ENCODE measurements at places on chromosomes 12 and 14.

DNA sequence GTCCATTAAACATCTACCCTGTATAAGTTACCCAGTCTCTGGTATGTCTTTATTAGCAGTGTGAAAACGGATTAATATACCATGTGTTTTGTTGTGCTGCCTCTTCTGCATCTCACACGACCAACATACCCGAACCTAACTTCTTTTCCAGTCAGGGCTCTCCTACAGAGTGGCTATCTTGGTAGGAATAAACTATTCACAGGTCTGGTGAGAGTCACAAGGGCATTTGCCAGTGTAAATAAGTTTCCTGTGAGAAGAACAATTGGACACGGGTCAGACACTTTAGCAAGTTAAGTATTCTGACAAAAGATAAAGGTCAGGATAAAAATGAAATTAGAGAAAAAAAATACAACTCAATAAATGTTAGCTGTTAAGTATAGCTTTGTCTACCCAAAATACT, 60.9 kb downstream of the MYF5 start:
- DNase-seq = no peak

GRCh38 chr14:56810836-56811592, 735 bp upstream of the OTX2 start:
- no peak for DNase-seq

DNA sequence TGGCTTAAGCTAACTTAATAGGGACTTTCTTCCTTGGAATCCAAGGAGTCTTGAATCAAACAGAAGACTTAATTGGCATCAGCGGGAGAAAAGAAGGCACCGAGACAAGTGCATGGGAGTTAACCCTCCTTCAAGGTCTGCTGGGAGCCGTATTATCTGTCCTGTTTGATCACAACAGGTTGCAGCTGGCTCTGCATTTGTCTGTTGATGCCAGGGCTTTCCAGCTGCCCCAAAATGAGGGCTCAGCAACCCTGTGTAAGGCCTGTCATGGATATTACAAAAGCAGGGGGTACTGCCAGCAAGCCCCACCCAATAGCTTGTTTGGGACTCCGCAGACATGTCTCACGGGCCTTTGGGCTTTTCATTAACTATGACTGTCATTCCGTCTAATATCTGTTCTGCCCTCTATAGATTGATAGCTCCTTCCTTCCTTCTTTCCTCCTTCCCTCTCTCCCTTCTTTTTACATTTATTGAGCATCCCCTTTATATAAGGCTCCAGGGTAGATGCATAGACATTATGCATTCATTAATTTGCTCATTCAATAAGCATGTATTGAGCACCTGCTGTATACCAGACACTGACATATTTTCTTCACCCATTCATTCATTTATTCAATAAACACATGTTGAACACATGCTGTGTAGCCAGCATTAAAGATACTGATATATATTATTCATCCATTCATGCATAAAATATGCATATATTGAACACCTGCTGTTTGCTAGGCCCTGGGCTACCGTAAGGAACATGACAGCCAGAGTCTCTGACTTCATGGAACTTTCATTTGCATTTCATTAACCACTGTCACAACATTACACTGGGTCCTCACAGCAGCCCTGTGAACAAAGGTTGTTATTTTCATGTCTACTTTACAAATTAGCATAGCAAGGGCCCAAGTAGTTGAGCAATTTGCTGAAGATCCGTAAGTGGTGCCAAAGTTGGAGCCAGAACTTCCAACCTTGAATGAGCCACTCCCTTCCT, 56.2 kb downstream of the SVOP start:
- no peak for DNase-seq

DNA sequence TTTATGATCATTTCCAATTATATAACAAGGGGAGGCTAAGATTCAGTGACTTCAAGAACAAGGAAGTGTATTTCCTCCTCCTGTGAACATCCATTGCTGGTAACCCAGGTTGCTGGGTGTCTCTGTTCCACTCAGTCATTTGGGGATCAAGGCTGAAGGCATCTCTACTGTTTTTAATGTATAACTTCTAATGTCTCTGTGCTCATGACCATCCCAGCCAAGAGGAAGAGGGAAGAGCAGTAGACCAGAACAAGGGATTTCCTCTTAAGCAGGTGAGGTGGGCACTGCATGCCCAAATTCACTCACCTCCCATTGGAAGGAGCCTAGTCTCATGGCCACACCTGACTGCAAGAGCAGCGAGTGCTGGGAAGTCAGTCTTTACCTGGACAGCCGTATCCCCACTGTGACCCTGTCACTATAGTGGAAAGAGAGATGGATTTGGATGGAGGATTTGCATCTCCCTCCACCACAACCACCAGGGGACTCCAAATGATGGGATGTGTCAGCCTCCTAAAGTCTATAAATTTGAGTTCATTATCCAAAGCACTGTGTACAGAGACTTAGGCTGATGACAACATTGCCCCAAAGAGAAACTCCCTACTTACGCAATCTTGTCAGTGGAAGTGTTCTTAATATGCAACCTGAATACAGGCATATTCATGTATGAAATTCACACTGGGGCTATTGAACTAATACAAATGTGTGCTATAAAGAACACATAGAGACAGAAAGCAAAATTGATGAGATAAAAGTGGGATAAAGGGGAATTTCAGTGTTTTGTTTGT, 368.7 kb downstream of the TMEM132D start:
- DNase-seq = no peak

- DNase-seq = no peak
These were observed 8.4 kb downstream of the CEP170B start for GRCh38 chr14:104873380-104874055.

- DNase-seq = no peak
These were observed 11.3 kb downstream of the PRKCH start for GRCh38 chr14:61332658-61333029.

GRCh38 chr12:46523446-46523845, 150.9 kb upstream of the SLC38A2 start:
- DNase-seq = no peak

DNA sequence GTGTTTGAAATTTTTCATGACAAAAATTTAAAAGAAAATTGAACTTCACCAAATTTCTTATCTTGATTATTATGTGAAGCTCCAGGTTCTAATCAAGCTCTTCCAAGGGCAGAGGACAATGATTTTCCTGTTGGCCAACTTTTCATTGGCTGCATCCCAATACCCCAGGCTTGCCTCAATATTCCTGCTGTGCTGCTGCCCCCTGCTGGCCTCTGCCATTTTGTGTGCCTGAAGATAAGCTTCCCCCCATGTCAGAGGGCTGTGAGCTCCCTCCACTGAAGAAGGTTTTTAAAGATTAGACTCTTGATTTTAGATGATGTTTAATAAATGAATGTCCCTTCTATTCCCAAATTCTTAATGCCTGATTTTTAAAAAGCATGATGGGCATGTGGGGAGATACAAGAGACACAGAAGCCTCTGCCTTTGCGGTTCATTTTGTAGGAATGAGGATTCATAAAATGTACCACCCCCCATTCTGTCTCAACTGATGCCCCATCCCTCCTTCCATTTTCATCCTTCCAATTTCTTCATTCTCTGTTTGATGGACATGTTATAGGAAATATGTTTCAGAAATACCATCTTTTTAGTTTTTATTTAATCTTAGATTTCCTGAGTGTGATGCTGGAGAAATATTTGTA, 76.7 kb upstream of the RGS6 start:
- DNase-seq = peak; percentile 33

GRCh38 chr14:104681689-104682074, 7.7 kb upstream of the INF2 start:
- DNase-seq = no peak

- DNase-seq = peak; percentile 73
These were observed 24.3 kb downstream of the MVK start for GRCh38 chr12:109597795-109598427.

DNA sequence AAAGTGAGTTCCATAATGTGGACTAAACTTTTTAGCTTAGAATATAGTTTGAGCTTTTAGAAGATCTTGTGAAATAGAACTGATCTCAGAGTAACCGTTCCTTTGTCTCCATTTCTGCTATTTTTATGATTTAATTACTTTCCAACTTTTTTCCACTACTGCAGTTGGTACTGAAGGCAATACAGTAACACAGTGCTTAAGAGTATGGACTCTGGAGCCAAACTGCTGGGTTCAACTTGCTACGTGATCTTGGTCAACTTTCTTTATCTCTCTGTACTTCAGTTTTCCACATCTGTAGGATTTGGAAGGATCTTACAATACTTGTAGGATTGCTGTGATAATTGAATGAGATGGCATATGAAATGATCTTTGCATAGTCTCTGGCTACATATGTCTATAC, 40.9 kb downstream of the ATXN7L3B start:
- no peak for DNase-seq

GRCh38 chr12:77578466-77579220, 252.1 kb upstream of the NAV3 start:
- DNase-seq = no peak

DNA sequence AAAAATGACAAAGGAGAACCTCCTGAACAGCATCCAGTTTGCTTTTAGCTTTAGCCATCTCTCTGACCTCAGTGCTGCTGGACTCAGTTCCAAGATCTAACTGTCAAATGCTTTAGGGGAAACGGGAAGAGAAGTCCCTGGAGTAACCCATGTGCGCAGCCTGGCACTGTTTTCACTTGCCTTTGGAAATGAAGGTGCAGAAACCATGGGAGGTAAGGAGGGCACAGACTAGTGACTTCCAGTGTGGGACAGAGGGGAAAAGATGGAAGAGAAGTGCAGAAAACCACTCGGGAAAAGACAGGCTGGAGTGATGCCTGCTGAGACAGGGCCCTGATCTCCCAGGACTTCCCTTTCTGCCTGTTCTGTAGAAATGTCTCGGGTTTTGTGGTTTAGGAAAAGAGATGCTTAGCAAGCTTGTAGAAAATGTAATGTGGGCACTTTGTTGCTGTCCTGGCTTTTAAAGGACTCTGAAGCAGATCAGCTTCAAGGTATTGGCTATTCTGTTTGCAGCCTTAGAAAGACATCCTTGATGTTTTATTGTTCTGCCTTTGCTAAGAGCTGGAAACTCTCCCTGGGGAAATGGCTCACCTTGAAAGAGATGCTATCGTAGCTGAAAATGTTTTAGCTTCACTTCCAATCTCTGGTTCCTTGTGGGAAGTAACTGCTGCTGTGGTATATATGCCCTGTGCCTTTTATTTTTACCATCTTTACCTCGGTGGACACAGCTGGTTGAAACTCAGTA, 124.6 kb upstream of the HIF1A start:
- DNase-seq = no peak

GRCh38 chr14:88411039-88411438, 25.6 kb downstream of the SPATA7 start:
- no peak for DNase-seq

GRCh38 chr12:94544355-94544754, 84.7 kb upstream of the CEP83 start:
- DNase-seq = no peak

DNA sequence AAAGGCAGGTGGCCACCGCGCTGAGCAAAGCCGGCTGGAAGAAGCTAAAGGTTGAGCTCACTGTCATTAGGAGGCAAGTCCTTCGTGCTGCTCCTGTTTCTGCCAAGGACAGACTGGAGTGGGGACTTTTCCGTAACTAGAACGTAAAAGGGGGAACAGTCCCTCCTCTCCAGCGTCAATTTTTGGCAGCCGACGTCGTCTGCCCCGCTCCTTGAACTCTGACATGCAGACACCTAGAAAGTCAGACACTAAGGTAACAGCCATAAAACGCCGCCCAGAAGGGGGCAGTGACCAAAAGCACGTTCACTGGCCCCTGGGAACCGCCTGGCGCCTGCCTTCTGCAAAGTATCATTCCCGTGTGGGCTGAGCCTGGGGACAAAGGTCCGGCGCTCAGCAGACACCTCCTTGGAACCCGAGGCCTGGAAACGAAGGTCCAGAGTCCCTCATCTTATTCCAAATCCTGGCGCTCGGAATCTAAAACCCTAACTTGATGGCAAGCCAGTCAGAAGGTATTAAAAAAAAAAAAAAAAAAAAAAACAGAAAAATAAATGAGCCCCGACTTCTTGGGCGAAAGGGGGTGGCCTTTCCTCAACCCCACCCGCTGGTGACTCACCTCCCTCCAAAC, 1.1 kb upstream of the LRP1 start:
- DNase-seq = no peak

DNA sequence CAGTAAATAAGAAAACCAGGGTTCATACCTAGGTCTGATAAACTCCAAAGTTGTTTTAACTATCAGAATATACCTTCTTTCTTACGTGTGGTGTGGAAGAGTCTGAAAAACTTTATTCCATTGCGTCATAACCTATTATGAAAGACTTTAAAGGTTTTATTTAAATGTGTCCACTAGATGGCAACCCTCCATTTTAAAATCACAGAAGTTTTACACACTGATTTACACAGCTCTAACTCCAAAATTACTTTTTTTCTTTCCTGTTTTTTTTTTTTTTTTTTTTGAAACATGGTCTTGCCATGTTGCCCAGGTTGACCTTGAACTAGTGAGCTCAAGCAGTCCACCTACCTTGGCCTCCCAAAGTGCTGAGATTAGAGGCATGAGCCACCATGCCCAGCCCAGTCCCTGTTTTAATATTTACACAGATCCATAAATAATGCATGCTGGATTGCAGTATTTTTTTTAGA, 17.3 kb upstream of the TMPRSS12 start:
- no peak for DNase-seq

DNA sequence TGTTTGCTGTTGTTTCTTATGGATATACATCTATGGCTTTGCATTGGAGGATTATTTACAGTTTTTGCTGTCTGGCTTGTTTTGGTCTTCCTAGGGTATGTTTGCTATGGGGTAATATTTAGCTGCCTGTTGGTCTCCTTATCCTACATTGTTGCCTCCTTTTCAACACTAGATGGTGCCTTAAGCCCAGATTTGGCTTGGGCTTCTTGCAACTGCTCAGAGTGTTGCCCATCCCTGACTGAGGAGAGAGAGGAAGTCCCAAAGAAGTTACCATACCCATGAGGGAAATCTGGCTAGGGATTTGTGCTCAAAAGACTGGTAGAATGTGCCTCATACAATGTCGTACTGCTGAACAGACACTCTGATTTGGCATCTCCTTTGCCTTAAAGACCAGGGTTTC, 94.6 kb upstream of the MUCL1 start:
- DNase-seq = no peak

DNA sequence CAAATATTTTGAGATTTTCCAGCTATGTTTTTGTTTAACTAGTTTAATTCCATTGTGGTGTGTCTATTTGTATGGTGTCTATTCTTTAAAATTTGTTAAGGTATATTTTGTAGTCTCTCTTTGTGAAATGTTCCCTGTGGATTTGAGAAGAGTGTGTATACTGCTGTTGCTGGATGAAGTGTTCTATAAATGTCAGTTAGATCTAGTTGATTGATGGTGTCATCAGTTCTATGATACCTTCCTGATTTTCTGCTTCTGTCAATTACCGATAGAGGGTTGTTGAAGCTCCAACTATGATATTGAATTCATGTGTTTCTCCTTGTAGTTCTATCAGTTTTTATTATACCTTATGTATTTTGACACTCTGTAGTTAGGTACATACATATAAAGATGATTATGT, 53.1 kb downstream of the FUT8 start:
- no peak for DNase-seq

- DNase-seq = no peak
These were observed 31.5 kb downstream of the ABCB9 start for GRCh38 chr12:122934722-122935121.

- peak; percentile 40 for DNase-seq
These were observed 9.0 kb upstream of the MLEC start for GRCh38 chr12:120677765-120678473.

- DNase-seq = no peak
These were observed 72.8 kb upstream of the ZDHHC17 start for GRCh38 chr12:76690921-76691700.
